ENCODE measurements at places on chromosomes 7 and 10. TPM values are rescaled to one million over a fixed set of nuclear protein-coding genes. Genes with fewer than 3 reads are reported as not detected.

DNA sequence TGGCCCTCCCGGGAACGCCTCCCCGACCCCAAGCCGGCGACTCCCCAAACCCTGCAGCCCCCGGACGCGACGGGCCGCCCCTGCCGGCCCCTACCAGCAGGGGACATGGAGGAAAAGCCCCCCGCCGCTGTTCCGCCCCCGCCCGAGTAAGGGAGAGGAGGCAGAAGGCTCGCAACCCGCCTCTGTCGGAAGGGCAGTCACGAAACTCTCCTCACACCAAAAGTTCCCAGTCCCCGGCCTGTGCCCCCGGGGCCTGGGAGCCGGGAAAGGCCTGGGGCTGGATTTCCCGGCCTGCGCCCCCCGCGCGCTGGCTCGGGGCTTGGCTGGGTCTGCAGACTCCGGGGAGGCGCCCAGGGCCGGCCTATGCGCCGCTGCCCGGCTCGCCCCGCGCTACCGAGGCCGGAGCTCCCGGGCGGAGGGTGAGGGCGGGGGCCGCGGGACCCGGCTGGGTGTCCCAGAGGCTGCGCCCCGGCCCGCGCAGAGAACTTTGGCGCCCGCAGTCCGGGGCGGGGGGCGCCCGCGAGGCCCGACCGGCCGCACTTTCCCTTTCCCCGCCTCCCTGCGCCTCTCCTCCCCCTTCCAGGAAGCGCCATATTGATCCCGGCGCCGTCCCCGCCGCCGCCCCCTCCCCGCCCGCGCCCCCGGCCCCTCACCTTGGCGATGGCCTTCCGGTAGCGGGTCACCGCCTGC lies 728 bp downstream of the PARD3 start:
- H3K4me3 ChIP-seq = peak overlapping the region; percentile 68
- no peak overlapping the region for H3K27ac ChIP-seq
- no peaks in the 10 kb centered on the region for H3K36me3 ChIP-seq
- peaks cover 17% of the 10 kb centered on the region for H3K4me1 ChIP-seq

- peak overlapping the region; percentile 97 for H3K4me3 ChIP-seq
- DNase-seq = no peak
- peaks cover 44% of the 10 kb centered on the region for H3K4me1 ChIP-seq
- peaks cover 26% of the 10 kb centered on the region for H3K36me3 ChIP-seq
These were observed 2.2 kb downstream of the SMC3 start for GRCh38 chr10:110569736-110570135.

GRCh38 chr7:128845987-128846386 lies 15.8 kb downstream of the FLNC start:
- H3K4me3 ChIP-seq = no peak overlapping the region
- no peaks in the 10 kb centered on the region for H3K4me1 ChIP-seq
- no peak for DNase-seq
- H3K27me3 ChIP-seq = no peaks in the 10 kb centered on the region

PRRT4 gene
- total RNA-seq = 0.14 TPM

Measured in activated CD4-positive, alpha-beta T cell treated with anti-CD3 and anti-CD28 coated beads, Interleukin-2, amount 10 ng/mL, durations not matched to agents 24 days and 14 days (primary cell).